Nephron progenitor cell (in vitro differentiated cells): ENCODE measurements at places on chromosomes 1 and 21.

GRCh38 chr1:952603-953002 lies 6.5 kb downstream of the NOC2L start:
- no peak overlapping the region for H3K27ac ChIP-seq
- peaks cover 9% of the 10 kb centered on the region for H3K4me1 ChIP-seq
- H3K36me3 ChIP-seq, result peaks cover 47% of the 10 kb centered on the region

- H3K27ac ChIP-seq, result no peak overlapping the region
- H3K27me3 ChIP-seq, result no peaks in the 10 kb centered on the region
- no peak overlapping the region for H3K4me3 ChIP-seq
- H3K36me3 ChIP-seq, result peaks cover 65% of the 10 kb centered on the region
- no peak for DNase-seq
Measured at GRCh38 chr1:220604926-220605325, 77.0 kb downstream of the MARK1 start.

DNA sequence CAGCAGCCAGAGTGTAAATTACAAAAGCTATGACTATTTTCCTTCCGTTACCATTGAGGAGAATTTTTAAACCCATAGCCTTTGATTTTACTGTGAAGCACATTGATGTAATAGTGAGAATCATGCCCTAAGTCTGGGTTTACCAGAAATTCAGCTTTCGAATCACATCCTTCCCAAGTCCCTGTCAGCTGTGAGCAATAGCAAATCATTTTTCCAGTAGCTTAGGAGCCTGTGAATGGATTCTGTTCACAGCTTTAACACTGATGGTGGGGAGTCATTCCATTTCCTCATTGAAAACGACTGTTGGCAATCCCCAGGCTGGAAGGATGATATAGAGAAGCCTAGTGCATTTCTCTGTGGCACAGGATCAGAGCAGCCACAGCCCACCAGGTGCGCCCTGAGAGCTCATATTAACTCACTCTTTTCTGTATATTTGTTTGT lies 82.2 kb upstream of the C1orf105 start:
- H3K27ac ChIP-seq, result no peak overlapping the region
- no peaks in the 10 kb centered on the region for H3K36me3 ChIP-seq
- H3K27me3 ChIP-seq, result peaks cover 3% of the 10 kb centered on the region
- H3K4me3 ChIP-seq, result no peak overlapping the region
- H3K4me1 ChIP-seq, result peaks cover 12% of the 10 kb centered on the region

GRCh38 chr1:88890791-88891317 lies 513 bp downstream of the GTF2B start:
- H3K4me1 ChIP-seq, result peaks cover 27% of the 10 kb centered on the region
- DNase-seq, result peak; percentile 27

- H3K4me1 ChIP-seq, result peaks cover 22% of the 10 kb centered on the region
- H3K36me3 ChIP-seq, result no peaks in the 10 kb centered on the region
- H3K27me3 ChIP-seq, result peaks cover 21% of the 10 kb centered on the region
Measured at GRCh38 chr1:25692560-25692959, 76.0 kb downstream of the MAN1C1 start.

- no peak overlapping the region for H3K27ac ChIP-seq
- no peak for DNase-seq
- H3K4me3 ChIP-seq, result no peak overlapping the region
- H3K27me3 ChIP-seq, result no peaks in the 10 kb centered on the region
Measured at GRCh38 chr1:58154256-58154655, 392.3 kb downstream of the OMA1 start.

- H3K27me3 ChIP-seq, result peaks cover 11% of the 10 kb centered on the region
- H3K4me1 ChIP-seq, result no peaks in the 10 kb centered on the region
- no peak overlapping the region for H3K27ac ChIP-seq
- H3K4me3 ChIP-seq, result no peak overlapping the region
- DNase-seq, result peak; percentile 3
Measured at GRCh38 chr1:42479621-42480020, 16.5 kb downstream of the CCDC30 start.

DNA sequence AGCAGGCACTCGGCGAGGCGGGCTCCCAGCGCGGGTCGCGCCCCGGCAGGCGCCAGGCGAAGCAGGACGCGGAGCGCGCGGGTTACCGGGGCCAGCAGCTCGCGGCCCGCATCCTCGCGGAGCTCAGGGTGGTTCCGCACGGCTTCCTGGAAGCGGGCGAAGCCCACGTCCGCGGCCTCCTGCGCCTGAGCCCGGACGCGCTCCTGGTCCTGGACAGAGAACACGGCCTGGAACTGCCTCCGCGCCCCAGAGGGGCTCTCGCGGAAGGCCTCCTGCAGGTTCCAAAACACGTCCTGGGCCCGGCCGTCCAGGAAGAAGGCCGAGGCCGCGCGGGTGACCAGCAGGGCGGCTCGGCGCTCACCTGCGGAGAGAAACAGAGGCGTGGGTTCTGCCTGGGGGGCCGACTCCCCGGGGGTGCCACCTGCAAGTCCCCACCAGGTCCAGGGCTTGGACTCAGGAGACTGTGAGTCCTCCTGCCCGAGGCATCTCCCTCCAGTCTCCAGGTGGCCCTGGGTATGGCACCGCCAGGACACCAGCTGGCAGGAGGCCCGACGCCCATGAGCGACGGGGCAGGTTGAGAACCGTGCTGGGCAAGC lies 11.4 kb downstream of the TTC34 start:
- no peak overlapping the region for H3K27ac ChIP-seq
- H3K36me3 ChIP-seq, result peaks cover 5% of the 10 kb centered on the region
- no peak for DNase-seq
- H3K4me1 ChIP-seq, result no peaks in the 10 kb centered on the region
- H3K27me3 ChIP-seq, result peaks cover 9% of the 10 kb centered on the region

GRCh38 chr1:18408656-18409370 lies 71.9 kb upstream of the KLHDC7A start:
- H3K4me3 ChIP-seq, result no peak overlapping the region
- H3K27me3 ChIP-seq, result peaks cover 14% of the 10 kb centered on the region
- DNase-seq, result no peak
- no peak overlapping the region for H3K27ac ChIP-seq
- H3K4me1 ChIP-seq, result peaks cover 39% of the 10 kb centered on the region
- H3K36me3 ChIP-seq, result no peaks in the 10 kb centered on the region

DNA sequence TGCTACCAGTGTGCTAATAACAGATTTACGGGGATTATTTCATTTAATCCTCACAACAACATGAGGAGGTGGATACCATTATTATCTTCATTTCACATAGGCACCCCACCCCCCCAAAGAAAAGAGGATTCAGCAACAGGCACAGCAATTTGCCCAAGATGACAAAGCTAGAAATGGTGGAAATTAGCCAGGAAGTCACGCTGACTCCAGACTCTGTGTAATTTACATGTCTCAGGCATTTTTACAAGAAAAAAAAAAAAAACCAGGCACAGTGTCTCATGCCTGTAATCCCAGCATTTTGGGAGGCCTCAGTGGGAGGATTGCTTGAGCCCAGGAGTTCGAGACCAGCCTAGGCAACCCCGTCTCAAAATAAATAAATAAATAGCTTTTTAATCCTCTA lies 37.5 kb upstream of the PRDM2 start:
- DNase-seq, result no peak
- peaks cover 5% of the 10 kb centered on the region for H3K36me3 ChIP-seq
- no peak overlapping the region for H3K4me3 ChIP-seq
- H3K27me3 ChIP-seq, result peaks cover 24% of the 10 kb centered on the region
- H3K27ac ChIP-seq, result no peak overlapping the region
- H3K4me1 ChIP-seq, result no peaks in the 10 kb centered on the region

DNA sequence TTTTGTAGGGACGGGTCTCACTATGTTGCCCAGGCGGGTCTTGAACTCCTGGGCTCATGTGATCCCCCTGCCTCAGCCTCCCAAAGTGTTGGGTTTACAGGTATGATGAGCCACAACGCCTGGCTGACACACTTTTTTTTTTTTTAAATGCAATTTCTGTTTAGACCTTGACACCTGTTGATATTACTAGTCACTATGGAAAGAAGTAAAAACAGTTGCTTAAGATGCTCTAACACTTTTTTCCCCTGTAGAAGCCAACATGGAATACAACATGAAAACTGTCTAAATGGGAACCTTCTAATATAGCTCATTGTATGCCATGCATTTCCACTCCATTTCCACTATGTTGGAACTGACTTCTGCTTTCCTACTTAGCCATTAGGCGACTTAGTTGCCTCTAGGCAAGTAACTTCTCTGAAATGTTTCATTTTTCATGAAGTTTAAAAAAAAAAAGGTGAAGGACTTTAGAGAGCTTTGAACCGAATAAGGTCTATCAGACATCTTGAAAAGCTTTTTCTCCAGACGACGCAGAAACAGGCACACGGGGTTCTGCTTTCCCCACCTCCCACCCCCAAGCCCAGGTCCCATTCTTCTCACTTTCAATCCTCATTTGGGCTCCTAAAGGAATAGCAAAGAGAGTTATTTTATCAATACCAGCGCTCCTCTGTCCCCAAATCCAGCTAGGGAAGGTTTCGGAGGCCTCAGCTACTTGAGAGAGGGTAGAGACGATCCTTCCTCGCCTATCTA lies 648 bp upstream of the DR1 start:
- DNase-seq, result no peak
- H3K4me1 ChIP-seq, result peaks cover 26% of the 10 kb centered on the region
- H3K27ac ChIP-seq, result peak overlapping the region; percentile 99
- H3K36me3 ChIP-seq, result peaks cover 6% of the 10 kb centered on the region

DNA sequence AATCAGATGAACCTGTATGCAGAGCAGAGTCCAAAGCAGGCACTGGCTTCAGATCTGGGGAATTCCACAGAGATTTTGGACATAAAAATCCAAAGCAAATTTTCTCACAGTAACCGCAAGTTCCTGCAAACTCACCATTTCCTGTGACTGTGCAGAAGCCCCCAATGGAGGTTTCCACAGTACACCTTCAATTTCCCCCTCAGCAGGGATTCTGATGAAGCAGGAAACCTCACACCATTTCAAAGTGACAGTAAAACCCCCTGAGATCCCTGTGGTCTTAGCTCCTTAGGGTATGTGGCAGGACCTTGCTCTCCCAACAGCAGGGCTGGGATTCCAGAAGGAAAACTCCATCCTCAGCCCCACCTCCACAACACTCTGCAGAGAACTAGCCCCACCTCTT lies 6.0 kb upstream of the TGFBR3 start:
- H3K27ac ChIP-seq, result no peak overlapping the region
- H3K27me3 ChIP-seq, result peaks cover 9% of the 10 kb centered on the region
- DNase-seq, result no peak
- no peaks in the 10 kb centered on the region for H3K36me3 ChIP-seq
- peaks cover 25% of the 10 kb centered on the region for H3K4me1 ChIP-seq
- no peak overlapping the region for H3K4me3 ChIP-seq

DNA sequence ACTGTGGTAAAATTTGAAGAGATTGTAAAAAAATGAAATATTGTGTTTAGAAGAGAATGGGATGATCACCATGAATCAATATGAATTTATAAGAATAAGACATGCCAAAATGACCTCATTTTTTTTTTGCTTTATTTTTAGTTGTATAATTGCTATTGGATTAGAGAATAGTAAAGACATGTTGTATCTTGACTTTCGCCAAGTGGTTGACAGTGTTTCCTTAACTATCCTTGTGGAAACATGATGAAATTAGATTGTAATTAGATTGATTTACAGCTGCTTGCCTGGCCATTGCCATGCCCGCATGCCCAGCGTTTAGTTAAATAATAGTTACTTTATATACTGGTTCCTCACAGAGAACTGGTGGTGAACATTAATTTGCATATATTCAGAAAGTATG lies 154.9 kb downstream of the MAGI3 start:
- H3K36me3 ChIP-seq, result peaks cover 12% of the 10 kb centered on the region
- H3K27me3 ChIP-seq, result no peaks in the 10 kb centered on the region
- no peak overlapping the region for H3K27ac ChIP-seq
- no peaks in the 10 kb centered on the region for H3K4me1 ChIP-seq
- no peak overlapping the region for H3K4me3 ChIP-seq

GRCh38 chr21:31030367-31031106 lies 7.7 kb downstream of the KRTAP19-8 start:
- peaks cover 27% of the 10 kb centered on the region for H3K36me3 ChIP-seq
- H3K27ac ChIP-seq, result no peak overlapping the region
- H3K27me3 ChIP-seq, result peaks cover 7% of the 10 kb centered on the region

DNA sequence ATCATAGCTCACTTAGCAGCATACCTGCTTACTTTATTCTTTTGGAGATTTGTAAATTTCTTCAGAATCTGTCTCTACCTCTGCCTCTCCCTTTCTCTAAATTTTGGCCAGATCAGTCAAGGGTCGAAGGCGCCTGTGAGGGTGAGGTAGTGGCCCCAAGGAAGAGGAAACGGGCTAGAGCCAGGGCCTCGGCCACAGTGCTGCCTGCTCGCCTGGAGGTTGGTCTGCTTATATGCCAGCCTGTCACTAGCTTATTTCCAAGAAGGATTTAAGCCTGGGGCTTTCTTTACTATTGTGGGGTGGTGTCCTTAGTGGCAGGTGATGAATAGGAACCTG lies 19.6 kb downstream of the PEX14 start:
- H3K27me3 ChIP-seq, result peaks cover 3% of the 10 kb centered on the region
- H3K27ac ChIP-seq, result peak overlapping the region; percentile 33
- H3K4me1 ChIP-seq, result peaks cover 56% of the 10 kb centered on the region

DNA sequence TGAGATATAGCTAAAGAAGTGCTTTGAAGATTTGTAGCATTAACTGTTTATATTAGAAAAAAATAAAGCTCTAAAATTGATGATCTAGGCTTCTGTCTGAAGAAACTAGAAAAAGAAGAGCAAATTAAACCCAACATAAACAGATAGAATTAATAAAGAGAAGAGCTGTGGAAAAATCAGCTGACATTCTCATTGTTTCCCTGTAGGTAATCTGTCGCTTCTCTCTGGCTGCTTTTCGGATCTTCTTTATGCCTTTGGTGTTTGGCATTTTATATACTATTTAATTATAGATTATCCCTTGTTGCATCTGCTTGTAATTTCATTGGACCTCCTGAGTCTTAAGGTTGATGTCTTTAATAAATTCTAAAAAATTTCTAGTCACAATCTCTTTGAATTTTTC lies 59.8 kb downstream of the MPZL1 start:
- no peak for DNase-seq
- H3K27ac ChIP-seq, result no peak overlapping the region
- H3K36me3 ChIP-seq, result peaks cover 95% of the 10 kb centered on the region
- H3K27me3 ChIP-seq, result no peaks in the 10 kb centered on the region
- no peak overlapping the region for H3K4me3 ChIP-seq
- H3K4me1 ChIP-seq, result no peaks in the 10 kb centered on the region

GRCh38 chr1:223739366-223740037 lies 27.2 kb downstream of the CAPN2 start:
- H3K4me3 ChIP-seq, result no peak overlapping the region
- peaks cover 35% of the 10 kb centered on the region for H3K36me3 ChIP-seq
- DNase-seq, result no peak

DNA sequence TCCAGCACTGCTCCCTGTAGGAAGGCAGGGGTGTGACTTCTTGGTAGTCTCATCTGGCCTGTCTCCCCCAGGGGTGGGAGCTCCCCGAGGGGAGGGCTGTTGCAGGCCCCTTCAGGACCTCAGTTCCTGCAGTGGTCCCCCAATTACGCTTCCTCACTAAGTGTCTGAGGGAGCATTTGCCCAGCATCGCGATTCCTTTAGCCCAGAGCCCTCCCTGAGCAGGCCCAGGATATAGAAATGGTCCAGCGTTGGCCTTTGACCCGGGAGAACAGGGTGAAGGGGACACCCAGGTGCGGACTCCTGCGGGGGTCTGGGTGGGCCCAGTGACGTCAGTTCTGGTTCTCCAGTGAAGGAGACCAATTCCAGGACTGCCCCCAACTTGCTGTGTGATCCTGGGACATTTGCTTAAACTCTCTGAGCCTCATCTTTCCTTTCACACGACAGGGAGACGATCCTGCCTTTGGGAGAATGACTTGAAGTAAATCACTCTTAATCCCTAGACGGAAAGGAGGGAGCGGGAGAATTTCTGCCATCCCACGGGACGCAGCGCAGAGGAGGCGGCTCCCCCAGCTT lies 32.6 kb upstream of the BTG2 start:
- H3K27ac ChIP-seq, result no peak overlapping the region
- peaks cover 66% of the 10 kb centered on the region for H3K4me1 ChIP-seq
- no peaks in the 10 kb centered on the region for H3K27me3 ChIP-seq
- DNase-seq, result no peak

GRCh38 chr1:36203554-36204346 lies 20.5 kb upstream of the THRAP3 start:
- H3K36me3 ChIP-seq, result no peaks in the 10 kb centered on the region
- H3K27ac ChIP-seq, result peak overlapping the region; percentile 99
- peaks cover 9% of the 10 kb centered on the region for H3K27me3 ChIP-seq
